NCI-H2029 treated with DMSO at 0.1 percent for 48 hours (cell line): ENCODE measurements at places on chromosomes 5 and 9.

DNA sequence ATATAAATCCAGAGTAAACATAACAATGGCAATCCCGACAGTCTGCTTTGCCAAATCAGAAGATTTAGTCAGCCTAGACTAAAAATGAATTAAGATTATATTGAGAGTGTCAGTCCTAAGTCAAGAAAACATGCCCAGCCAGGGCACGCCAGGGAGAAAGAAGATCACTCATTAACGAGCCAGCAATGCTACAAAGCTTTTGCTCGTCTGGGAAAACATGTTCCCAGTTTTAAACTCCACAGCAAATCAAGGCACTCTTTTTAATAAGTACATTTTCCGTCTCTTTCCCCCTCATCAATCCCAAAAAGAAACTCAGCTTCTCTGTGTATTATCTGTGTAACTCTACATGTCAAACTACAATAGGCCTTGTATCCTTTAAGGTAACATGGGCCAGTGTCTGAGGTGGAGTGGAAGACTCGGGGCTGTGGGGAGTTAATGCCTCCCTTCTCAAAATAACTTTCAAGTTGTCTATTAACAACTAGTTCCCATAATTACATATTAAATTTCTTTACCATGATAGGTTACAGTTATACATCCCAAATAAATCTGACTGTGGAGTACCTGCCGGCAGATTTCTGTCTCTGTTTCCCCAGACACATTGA lies 40.9 kb downstream of the NFIB start:
- no peak for DNase-seq

DNA sequence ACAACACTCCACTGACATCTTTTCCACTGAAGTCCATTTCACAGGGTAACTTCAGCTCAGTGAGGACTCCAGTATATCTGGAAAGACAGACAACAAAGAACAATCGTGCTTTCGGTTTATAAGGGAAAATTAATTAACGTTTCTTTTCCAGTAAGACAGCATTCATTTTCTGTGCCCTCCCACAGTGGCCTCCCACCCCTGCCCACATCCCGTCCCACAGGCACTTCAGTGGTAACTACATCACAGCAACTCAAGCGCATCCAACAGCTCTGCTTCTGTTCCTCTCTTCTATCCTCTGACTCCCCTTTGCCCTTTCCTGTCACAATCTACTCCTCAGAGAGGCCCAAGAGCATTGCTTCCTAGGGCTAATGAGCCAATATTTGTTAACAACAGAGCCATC lies 40.3 kb downstream of the GLDC start:
- DNase-seq, result no peak

DNA sequence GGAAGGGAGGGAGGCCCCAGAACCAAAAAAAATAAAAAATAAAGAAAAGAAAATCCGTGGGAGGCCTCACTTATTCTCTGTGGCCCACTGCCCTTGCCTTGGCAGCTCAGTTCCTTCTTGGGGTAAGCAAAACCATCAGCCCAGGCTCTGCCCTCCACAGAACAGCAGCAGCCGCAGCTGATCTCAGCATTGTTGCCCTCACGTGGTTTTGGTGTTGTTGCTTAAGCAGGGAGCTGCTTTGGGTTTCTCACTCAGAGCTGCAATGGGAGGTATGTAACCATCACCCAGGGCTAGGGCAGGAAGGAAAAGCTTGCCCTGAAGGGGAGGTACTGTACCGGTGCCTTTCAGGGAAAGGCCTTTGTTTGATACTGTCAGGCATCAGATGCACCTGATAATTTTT lies 374.7 kb upstream of the WWC1 start:
- DNase-seq, result no peak

- DNase-seq, result no peak
These were observed 4.0 kb downstream of the MYOZ3 start for GRCh38 chr5:150665044-150665443.

- DNase-seq, result no peak
These were observed 7.3 kb upstream of the AMBP start for GRCh38 chr9:114085387-114085789.

DNA sequence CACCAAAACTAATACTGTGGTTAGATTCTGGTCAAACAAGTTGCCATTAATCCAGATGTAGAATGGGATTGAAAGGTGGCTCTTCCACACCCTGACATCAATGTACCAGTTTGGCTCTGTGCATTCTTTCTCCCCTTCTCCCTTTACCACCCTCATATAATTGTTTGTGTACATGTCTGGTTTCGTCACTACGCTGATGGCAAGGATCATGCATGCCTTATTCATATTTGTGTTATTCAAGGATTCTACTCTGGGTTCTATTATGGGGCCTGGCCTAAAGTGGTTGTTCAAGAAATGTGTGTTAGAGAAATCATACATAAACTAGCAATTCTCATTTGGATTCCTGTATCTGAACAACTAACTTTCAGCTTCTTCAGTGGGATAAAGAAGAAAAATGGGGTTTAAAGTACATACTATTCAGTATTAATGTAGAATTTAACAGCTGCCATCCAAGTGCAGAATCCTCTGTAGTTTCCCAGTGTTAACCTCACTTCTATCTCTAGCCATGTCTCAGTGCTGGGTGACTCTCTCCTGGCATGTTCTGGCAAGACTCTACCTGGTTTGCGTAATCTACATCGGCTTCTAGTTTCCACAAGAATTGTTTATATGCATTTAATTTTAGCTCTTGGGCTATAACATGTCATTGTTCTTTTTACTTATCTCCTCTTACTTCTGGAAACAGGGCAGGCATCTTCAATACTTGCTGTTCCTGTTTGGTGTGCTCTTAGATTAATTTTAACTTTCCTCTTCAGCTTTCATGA lies 27.9 kb upstream of the CDKN2B start:
- DNase-seq, result no peak

DNA sequence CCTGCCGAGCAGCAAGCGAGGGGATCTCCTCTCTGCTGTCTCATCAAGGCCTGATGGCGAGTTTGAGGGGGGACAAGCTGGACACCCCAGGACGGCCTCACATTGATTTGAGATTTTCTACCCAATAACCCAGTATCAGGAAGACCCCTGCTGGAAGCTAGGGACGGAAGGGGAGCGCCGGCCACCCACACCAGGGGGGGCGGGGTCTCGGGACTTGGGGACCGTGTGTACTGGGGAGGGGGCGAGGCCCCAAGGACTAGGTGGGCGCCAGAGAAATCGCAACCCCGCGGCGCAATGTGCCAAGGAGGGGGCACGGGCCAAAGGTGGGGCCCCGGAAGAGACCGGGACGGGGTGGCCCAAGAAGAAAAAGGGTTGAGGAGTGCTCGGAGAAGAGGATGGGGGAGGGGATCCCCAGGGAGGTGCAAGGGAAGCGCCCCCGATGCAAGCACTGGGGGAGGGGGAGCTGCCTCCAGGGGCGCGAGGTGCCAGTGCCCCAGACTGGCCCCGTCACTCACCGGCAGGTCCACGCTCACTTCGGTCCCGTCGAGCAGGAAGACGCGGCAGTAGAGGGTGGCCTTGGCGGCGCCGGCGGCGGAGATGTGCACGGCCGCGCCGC lies 1.1 kb downstream of the EPB41L4B start:
- no peak for DNase-seq
